T1000 (cell line): ENCODE measurements at places on chromosomes 4 and X.

DNA sequence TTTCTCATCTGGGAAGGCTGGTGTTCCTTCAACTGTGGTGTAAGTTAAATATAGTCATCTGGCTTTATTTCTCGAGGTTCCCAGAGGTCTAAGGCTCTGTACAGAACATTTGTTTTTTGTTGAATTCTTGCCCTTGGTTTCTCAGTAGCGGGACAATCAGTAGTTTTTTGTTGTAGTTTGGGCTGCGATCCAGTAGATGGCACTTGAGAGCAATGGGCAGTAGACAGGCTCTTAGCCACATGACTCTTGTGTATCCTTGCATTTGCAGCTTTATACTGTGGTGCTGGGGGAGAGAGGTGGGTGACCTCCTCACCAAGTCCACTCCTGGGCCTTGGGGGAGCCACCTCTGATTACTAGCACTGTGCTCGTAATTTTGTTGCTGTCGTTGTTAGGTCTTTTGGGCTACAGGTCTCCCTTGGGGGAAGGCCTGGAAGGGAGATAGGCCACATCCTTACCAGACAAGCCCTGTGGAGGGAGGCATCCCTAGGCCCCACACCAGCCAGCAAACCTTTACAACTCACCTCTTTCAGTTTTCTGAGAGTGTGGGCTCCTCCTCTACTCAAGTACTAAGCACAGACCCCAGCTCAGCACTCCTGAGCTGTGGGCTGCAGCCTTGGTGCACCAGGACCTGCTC is 8.1 kb downstream of the ETDB start:
- no peak for DNase-seq

GRCh38 chrX:131058136-131058868 is at the start of gene ARHGAP36:
Gene ARHGAP36, plus strand, starts transcription at chrX:131058346. Its CDS starts 23,320 bp downstream, at chrX:131081666.
- DNase-seq, result no peak

GRCh38 chr4:13470379-13470778 is 13.8 kb downstream of the RAB28 start:
- no peak for DNase-seq

- DNase-seq, result no peak
These were observed 17.1 kb upstream of the MAP7D3 start for GRCh38 chrX:136268051-136269048.

DNA sequence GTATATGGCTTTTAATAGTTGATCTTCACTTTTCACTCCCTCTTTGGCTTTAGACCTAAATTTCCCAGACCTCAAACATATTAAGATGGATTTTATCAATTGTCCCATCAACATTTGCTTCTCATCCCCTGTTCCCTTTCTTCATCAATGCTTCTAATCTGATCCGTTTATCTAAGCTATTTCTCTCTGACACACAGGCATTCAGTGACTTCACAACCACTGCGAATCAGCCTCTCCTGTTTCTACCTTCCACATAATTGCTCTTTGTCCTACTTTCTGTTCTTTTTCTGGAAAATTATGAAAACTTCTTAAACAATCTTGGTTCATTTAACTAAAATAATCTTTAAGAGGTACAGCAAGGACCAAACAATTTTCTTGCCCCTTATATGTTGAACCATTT is 115.2 kb downstream of the GLRA3 start:
- no peak for DNase-seq

- DNase-seq, result no peak
These were observed 351.9 kb upstream of the FTHL17 start for GRCh38 chrX:31423609-31424189.

GRCh38 chr4:110216129-110216528 is 17.7 kb upstream of the ELOVL6 start:
- no peak for DNase-seq

- no peak for DNase-seq
These were observed 32.1 kb downstream of the TAPT1 start for GRCh38 chr4:16194214-16194613.

GRCh38 chrX:111270339-111270738 is at the start of gene CAPN6:
Gene CAPN6, minus strand, starts transcription at chrX:111270483. Its CDS starts 6,547 bp downstream, at chrX:111263936.
- no peak for DNase-seq

DNA sequence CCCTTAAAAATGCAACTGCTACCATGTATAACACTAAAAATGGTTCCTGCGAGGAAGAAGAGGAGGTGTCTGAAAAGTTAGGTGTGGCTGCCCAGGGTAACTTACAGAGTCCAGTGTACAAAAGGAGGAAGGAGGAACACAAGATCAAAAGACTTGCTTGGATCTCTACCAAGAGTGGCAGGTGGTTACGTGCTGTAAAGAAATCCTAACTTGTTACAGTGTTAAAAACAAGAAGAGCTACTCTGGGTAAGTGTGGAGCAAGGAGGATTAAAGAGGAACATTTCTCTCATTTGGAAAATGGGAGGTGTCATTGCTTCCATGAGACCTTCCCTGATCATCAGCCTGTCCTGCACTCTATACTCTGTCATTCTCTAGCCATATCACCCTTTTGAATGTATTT is 242.0 kb downstream of the PTTG2 start:
- DNase-seq, result no peak

GRCh38 chr4:60241866-60242265 is 958.3 kb upstream of the ADGRL3 start:
- no peak for DNase-seq

DNA sequence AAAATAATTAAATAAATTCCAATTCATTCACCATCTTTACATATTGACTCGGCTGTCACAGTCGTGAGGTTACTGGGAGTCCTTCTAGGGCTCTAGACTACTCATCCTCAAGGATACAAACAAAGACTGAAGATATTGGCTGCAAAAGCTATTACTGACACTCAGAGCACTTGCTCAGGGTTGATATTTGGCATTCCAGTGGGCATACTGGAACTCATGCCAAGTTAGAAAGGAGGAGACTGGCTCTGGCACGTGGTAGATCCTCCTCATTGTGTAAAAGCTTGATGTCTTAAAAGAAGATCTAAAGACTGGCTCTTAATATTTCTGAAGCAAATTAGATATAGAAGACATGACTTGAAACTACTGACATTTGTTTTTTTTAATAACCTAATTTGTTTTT is 172.7 kb downstream of the GPM6A start:
- no peak for DNase-seq

DNA sequence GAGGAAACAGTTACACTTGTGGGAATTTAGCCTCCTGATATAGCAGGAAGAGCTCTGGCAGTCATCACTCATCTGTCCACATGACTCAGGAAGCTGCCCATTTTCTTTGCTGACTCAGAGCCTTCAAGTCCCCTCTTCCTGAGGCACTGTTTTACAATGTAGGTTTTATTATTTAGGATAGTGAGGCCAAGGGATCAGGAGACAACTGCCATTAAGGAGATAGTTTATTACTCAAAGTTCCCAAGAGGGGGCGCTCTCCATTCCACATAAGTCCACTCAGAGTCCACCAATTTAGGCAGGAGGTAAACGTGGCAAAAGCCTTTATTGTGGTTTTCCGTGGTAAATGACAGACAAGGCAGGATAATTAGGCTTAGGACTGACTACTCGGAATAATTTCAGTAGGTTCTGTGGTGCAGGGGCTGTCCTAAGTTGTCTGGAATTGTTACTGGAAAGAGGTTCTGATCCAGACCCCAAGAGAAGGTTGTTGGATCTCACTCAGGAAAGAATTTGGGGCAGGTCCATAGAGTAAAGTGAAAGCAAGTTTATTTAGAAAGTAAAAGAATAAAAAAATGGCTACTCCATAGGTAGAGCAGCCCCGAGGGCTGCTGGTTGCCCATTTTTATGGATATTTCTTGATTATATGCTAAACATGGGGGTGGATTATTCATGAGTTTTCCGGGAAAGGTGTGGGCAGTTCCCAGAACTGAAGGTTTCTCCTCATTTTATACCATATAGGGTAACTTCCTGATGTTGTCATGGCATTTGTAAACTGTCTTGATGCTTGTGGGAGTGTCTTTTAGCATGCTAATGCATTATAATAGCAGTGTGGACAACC is 96.0 kb upstream of the RAB40AL start:
- DNase-seq, result no peak

- DNase-seq, result no peak
These were observed 275.5 kb downstream of the CFAP299 start for GRCh38 chr4:80610845-80611677.

- DNase-seq, result no peak
These were observed 64.2 kb downstream of the PACRGL start for GRCh38 chr4:20764366-20764992.
